ENCODE measurements at places on chromosomes 5 and 9.

- no peak for DNase-seq
These were observed 56.0 kb downstream of the PSD2 start for GRCh38 chr5:139851558-139851957.

GRCh38 chr9:78549711-78550110 lies 252.8 kb downstream of the PSAT1 start:
- no peak for DNase-seq

DNA sequence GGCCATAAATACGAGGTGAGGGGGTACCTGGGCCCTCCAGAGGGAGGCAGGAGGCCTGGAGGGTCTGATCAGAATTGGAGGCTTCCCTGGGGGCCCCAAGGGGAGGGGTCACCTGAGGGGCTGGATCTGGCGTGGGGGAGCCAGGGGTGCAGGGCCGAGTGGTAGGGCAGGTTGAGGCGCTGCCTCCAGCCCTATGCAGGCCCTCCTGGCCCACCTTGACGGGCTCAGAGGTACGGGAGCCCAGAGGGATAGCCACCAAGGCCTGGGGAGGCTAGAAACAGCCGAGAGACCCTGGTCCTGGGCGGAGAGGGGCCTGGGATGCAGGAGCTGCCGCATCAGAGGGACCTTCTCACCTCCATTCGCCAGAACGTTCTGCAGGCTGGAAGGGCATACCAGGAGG lies 24.3 kb downstream of the LHX3 start:
- no peak for DNase-seq

DNA sequence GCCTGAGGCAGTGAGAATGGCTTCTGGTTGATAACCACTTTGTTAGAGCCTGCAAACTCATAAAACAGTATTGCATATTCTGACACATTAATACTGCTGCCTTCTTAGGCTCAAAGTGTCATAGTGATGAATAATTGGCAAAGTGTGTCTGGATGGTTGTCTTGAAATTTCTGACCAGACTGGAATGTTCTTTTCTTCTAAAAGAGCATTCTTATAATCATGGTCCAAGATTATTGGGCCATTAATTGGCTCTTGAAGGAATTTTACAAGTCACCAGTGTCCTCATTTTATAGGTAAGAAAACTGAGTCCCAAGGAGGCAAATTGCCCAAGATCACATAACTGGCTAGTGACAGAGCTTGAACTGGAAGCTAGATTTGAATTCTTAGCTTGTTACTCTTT lies 111.7 kb downstream of the PCSK1 start:
- DNase-seq = no peak

GRCh38 chr9:113361304-113362018 lies 12.1 kb downstream of the BSPRY start:
- no peak for DNase-seq

DNA sequence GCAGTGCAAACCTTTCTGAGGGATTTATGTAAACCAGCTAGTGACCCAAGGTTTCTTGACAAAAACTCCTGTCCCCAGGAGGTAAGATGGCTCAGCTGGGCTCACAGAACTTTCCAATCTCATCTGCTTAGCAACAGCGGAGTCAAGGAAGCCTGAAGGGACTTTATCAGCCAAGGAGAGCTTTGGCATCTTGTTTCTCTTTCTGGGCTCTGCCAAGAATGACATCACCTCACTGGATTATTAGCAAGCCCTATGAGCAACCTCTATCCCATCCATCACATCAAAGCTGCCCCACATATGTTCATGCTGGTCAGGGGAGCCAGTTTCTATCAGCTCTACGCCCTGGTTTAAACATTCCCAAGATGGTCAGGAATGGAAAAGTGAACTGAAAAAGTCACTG lies 461.3 kb downstream of the ENC1 start:
- no peak for DNase-seq

DNA sequence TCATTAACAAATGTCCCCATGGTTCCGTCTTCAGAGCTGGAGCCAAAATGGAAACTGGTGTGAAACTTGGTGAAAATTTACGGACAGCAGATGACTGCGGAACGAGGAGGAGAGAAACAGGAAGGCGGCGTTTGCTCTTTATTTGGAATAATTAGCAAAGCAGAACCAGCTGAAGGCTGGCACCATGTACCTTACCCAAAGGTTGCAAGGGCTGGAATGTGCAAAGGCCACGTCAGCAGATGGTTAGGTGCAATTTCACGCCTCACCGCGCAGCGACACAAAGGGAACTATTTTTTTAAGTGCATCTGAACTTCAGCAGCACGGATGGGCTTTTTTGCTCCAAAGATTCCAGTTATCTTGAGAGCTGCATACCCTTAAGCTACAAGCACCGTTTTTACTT lies 127.4 kb downstream of the COL23A1 start:
- no peak for DNase-seq

DNA sequence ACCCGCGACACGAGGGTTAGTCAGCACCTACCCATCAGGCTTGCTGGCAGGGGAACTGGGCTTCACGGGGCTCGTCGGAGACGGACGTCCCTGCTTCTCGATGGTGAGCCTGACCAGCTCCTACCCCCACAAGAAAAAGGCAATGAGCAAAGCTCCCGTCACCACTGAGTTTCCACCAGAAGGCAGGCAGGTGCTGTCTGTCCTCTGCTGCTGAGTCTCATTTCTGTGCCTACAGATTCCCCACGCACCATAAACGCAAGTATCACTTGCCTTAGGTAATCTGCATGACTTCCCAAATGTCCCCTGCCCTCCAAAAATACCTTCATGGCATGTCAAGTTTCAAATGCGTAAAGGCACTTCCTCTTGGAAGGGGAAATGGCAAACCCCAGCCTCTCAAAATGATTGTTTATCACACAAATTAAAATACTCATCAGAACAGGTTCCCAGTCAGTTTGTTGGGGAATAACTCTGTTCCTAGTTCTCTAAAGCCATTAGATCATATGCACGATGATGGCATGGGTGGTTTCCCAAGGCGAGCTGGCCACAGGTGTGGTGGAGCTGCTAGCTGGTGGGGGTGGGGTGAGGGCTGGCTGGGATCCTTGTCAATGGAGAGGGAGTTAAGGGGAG lies 85.0 kb downstream of the PRRT1B start:
- DNase-seq = no peak

- DNase-seq = peak; percentile 21
These were observed 48.0 kb upstream of the CAST start for GRCh38 chr5:96614110-96614691.

- DNase-seq = no peak
These were observed 98.9 kb downstream of the CFAP95 start for GRCh38 chr9:69919461-69920061.

GRCh38 chr5:5266297-5266696 lies 126.2 kb downstream of the ADAMTS16 start:
- no peak for DNase-seq

GRCh38 chr9:122656378-122656777 lies 1.0 kb downstream of the OR1B1 start:
- no peak for DNase-seq

DNA sequence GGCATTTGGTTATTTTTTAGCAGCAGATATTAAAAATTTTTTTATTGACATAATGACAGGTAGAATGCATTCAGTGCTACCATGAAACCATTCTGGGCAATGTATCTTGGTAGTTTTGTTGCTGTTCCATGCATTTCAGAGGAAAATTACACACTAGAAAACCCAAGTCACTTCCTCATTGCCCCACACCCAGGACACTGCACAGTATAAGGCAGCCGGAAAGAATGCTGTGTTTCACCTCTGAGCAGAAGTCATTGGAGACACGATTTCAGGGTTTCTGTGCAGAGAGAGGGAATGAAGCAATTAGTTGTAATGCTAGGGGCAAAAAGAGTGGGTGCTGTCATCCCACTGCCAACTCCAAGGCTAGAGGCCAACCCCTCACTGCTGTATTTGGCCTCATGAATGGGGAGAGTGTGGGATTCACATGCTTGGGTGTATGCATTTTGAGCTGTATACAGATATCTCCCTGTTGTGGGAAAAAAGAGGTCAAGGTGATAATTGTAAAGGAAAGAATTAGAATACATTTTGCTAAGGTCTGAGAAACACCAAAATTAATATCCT lies 290.5 kb downstream of the BNC2 start:
- no peak for DNase-seq

GRCh38 chr5:135332519-135333150 lies 66.4 kb downstream of the MACROH2A1 start:
- DNase-seq = no peak

DNA sequence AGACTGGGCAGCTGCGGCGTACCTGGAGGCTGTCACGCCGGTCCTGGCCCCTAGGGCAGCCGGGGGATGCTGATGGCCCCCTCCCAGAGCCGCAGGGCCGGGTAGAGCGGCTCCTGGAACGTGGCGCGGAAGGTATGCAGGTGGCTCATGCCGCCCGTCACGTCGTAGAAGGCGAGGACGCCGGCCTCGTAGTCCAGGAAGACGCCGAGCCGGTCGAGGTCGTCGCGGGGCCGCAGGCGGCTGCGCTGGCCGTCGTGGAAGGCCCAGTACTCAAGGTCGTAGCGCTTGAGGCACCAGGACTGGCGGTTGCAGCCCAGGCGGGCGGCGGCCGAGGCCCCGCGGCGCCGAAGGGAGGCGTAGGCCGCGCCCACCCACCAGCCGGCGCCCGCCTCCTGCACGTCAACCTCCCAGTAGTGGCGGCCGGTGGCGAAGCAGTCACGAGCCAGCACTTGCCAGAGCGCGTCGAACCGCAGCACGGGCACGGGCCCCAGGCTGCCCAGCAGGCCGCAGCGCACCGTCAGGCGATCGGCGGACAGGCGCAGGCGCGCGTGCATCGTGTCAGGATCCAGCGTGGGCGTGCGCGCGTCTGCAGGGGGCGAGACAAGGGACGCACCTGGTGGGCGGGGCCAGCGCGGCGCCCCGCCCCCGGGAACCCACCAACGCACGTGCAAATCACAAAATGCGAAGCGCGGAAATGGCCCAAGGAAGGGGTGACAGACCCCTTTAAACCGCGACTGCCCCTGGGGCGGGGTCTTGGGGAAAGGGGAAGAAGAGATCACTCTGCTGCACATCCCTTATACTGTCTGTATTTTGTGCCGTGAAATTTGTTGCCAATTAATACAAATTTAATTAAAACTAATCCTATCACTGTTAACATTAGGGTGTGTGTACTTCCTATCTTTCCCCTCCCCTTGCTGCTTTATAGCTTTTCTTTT lies 31.2 kb downstream of the NANS start:
- no peak for DNase-seq

DNA sequence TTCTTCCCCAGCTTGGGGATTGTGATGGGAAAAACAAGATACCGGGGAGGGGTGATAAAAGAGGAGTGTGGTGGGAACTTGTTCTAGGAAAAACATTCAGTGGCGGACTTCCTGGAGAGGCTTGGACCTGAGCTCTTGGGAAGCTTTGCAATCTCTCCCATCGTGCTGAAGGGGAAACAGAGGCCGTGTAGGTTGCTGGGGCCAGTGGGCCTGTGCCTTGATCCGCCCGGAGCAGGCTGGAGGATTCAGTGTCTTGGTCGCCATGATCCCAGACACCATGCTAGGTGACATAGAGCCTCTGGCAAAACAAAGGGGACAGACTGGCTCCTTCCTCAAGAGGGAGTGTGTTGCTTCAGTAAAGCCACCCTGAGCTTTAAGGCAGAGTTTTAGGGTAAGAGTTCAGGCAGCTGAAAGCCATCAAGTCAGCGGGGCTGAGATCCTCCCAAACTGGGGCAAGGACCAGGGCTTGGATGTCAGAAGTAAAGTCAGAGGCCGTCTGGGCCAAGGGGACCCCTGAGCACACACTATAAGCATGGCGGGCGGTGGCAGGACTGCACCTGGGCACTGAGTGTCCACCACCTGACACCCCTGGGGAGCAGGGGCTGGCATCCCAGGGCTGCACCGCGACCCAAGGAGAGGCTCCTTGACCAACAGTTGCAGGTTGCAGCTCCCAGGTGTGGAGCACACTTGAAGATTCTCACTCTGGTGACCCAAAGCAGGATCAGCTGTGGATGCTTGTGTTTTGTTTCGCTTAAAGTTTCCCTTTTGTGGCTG lies 44.7 kb downstream of the TRIP13 start:
- DNase-seq = no peak

- no peak for DNase-seq
These were observed 178.7 kb downstream of the FSTL4 start for GRCh38 chr5:133433641-133434040.

- DNase-seq = no peak
These were observed 286.7 kb downstream of the NR3C1 start for GRCh38 chr5:143116814-143117213.

DNA sequence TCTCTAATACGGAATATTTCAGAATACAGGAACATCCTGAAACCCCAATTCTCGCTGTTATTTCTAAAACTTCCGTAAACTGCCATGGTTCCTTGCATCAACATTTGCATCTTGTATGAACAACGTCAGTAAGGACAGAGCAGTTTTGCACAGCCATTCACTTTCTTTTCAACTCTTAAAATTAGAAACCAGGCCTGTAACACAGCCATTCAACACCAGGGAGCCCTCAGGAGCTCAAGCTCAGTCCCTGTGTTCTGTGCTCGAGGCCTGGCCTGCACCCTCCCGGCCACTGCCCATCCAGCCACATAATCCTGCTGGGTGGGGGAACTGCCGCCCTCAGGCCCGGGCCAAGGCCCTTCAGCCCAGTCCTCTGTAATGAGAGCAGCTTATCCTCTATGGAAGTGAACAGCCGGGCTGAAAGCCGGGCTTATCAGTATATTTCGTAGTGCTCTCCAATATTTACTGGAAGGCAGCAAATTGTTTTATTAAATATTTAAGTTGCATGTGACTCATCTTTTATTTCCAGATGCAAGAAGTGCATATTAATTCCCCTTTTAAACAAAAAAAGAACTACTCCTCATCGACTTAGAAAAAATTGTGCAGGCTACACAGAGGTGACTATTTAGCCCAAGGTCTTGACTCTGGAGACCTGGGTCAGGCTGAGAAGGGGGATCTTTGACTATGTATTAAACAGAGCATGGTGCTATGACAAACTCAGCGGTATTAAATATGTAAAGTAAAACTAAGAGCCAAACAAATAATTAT lies 33.2 kb upstream of the SLC6A3 start:
- DNase-seq = no peak

DNA sequence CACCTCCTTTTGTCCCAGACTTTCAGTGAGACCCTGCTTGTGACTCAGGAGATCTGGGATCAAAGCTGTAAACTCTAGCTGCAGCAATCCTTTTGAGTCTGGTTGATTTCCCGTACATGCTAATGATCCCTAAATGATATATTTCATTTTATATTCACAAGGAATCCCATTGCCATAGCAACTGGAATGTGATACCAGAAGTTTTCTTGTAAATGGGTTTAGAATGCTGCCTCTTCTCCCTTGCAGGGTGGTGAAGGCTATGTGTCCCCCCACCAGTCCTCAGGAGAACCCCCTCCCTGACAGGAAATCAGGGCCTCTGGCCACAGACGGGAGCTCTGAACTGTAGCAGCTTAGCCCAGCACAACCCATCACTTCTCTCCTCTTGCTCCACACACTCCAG lies 215.0 kb downstream of the FSTL4 start:
- no peak for DNase-seq

- no peak for DNase-seq
These were observed 1260.8 kb upstream of the WWC1 start for GRCh38 chr5:167030500-167031120.

GRCh38 chr5:89471541-89471940 lies 588.6 kb upstream of the MEF2C start:
- no peak for DNase-seq

GRCh38 chr9:110728058-110728457 lies 59.5 kb downstream of the MUSK start:
- no peak for DNase-seq

GRCh38 chr9:130263601-130264413 lies 1.8 kb upstream of the HMCN2 start:
- no peak for DNase-seq

GRCh38 chr5:139657363-139658321 lies 9.5 kb downstream of the CXXC5 start:
- no peak for DNase-seq

GRCh38 chr9:21558615-21559401 lies 76.7 kb upstream of the IFNE start:
- no peak for DNase-seq
